ENCODE measurements at places on chromosomes 5 and 9.

DNA sequence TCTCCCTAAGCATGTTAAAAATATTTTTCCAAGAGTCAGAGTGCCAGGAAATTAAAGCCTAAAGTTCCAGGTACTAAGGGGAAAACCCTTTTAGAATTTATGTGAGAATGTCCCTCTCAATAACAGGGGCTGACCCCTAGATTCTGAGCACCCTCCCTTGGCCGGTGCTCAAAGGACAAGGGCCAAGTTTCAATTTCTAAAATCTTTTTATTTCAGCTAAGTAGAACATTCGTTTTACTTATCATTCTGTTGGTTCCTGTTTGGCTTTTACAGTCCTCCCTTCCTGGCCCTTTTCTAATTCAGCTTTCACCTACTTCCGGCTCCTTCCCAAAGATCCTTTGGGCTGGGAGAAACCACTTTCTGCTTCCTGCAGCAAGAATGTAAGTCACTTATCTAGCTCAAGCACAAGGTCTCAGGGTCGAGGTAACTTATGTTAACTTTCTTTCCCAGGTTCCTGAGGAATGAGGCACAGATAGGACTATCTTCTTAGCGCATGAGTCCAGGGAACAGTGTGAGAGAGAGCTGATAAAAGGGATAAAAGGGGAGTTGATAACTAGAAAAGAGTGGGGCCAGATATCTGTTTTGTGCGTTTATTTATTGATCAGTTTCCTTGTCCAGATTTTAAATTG, 34.6 kb upstream of the F2RL2 start:
- DNase-seq = no peak

GRCh38 chr5:79014631-79015030, 29.5 kb upstream of the ARSB start:
- DNase-seq = no peak

DNA sequence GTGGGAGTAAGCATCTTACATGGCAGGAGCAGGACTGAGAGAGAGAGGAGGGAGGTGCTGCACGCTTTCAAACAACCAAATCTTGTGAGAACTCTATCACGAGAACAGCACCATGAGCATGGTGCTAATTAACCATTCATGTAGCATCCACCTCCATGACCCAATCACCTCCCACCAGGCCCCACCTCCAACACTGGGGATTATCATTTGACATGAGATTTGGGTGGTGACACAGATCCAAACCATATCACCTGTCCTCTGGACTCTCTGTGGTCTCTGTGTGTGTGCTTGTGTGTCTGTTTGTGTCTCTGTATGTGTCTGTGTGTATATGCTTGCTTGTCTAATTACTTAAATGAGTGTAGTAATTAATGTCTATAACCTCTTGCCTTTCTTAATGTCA, 31.1 kb downstream of the SEC61B start:
- no peak for DNase-seq

DNA sequence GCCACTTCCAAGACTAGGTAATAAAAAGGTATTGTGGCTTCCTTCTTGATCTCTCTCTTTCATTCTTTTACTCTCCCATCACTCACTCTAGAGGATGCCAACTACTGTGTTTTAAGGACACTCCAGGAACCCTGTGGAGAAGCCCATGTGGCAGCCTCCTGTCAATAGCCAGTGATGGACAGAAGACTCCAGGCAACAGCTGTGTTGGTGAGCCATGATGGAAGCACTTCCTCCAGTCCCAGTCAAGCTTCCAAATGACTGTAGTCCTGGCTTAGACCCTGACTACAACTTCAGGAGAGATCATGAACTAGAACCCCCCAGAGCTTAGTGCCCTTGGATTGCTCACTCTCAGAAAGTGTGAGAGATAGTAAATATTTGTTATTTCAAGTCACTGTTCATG, 123.9 kb downstream of the PPP2R2B start:
- no peak for DNase-seq

DNA sequence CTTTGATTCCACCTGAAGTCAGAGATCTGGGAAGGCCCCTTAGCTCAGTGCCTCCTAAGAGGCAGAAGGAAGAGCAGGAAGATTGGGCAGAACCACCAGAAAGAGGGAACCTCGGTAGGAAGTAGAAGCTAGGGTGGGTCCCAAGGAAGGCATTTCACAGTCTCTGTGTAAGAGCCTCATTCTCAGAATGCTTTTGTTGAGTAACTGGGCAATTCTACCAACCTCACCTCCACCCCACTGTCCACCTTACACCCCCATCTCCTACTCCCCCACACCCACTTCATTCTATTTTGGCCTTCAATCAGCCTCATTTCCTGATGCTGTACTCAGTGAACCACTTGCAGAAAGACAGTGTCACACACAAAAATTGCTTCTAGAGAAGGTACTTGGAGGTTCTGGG, 3.5 kb downstream of the HBEGF start:
- DNase-seq = no peak
